AG08396 (cell line): ENCODE measurements at places on chromosomes 16 and 17.
A peak's percentile ranks its signal among the peaks of the same experiment; 100 is the strongest.

DNA sequence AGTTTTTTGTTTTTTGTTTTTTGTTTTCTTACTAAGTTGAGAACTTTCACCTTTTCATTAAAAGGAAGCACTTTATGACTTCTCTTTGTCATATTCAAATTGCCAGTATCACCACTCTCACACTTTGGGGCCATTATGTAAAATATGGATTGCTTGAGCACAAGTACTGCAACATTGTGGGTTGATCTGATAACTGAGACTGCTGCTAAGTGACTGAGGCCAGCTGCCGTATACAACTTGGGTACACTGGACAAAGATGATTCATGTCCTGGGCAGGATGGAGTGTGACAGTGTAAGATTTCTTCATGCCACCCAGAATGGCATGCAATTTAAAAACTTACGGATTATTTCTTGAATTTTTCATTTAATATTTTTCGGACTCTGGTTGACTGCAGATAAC lies 7.8 kb downstream of the TTC19 start:
- DNase-seq, result no peak

- DNase-seq, result no peak
Observed at GRCh38 chr17:32504166-32504990, 17.6 kb downstream of the CDK5R1 start.

DNA sequence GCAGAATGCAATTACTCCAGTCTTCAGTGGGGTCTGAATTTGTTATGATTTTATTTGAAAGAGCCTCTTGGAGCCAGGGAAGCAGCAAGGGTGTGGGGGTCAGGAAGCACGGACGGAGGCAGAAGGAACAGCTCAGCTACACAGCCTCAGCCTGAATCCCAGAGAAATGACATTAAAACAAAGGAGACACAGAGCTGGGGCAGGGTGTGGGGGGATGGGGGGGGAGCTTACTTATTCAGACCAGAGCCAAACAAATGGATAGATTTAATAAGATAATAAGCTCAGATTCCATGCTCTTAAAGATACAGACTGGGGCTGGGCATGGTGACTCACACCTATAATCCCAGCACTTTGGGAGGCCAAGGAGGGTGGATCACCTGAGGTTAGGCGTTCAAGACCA lies 195.3 kb downstream of the ZNF423 start:
- no peak for DNase-seq

GRCh38 chr16:1337486-1337885 lies 4.0 kb downstream of the BAIAP3 start:
- DNase-seq, result no peak

DNA sequence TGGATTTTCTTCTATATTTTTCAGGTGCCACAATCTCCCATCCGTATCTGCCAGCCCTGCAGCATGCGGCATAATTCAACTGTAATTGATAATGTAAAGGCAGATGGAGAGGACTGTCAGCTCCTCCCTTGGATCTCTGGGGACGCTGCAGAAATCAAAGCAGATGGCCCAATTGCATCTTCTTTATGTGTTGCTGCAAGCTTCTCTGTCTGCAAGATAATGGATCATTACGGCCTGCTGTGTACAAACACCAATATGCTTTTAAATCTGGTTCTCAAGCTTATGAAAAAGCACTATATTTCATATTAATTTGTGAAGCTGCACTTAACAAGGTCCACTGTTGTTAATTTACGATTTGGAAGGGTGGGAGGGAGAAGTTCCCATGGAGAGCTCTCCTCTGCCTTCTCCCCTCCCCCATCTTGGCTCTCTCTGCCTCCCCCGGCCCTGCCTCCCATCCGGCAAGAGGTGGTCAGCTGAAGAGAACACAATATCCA lies 607.5 kb downstream of the TOX3 start:
- no peak for DNase-seq

DNA sequence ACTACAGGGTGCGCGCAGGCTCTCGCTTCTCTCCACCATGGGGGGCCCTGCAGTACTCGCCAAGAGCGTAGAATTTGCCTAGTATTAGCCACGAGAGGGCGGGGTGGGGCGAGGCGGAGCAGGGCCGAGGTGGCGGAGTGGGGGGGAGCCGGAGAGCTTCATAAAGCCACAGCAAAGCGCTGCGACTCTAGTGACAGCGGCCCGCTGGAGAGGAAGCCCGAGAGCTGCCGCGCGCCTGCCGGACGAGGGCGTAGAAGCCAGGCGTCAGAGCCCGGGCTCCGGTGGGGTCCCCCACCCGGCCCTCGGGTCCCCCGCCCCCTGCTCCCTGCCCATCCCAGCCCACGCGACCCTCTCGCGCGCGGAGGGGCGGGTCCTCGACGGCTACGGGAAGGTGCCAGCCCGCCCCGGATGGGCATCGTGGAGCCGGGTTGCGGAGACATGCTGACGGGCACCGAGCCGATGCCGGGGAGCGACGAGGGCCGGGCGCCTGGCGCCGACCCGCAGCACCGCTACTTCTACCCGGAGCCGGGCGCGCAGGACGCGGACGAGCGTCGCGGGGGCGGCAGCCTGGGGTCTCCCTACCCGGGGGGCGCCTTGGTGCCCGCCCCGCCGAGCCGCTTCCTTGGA lies at the start of gene TBX21:
TBX21 (plus strand) TSS at position 190 of the 627 bp plus-strand sequence; CDS start at position 409, 219 bp downstream.
- peak; percentile 51 for DNase-seq

GRCh38 chr16:62755938-62756337 lies 719.7 kb upstream of the CDH8 start:
- DNase-seq, result no peak

DNA sequence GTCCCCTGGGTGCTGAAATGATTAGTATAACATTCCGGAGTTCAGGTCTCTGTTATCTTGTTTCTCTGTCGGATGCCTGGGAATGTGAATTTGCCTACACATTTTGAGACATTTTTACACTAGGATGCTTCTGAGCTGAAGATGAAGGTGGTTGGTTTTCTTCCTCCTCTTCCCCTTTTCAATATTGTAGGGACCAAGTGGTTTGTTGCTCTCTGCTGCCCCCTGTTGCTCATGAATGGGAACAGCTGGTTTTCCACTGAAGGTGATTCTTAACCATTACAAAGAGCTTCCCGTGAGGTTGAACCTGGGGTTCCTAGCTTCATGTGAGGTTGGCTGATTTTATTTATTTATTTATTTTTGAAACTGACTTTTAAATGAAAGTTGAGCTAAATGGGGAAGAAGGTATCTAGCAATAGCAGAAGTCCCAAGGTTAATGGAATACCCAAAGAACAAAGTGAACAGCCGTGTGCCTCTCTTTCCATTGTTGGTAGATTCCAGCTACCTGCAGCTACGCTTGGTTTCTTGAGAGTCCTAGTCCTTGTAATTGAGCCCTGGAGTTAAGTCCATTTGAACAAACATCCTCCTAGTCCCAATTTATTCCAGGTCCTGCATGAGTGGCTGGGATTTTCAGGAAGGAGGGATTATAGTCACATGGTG lies 983.9 kb upstream of the EEF2KMT start:
- DNase-seq, result no peak

DNA sequence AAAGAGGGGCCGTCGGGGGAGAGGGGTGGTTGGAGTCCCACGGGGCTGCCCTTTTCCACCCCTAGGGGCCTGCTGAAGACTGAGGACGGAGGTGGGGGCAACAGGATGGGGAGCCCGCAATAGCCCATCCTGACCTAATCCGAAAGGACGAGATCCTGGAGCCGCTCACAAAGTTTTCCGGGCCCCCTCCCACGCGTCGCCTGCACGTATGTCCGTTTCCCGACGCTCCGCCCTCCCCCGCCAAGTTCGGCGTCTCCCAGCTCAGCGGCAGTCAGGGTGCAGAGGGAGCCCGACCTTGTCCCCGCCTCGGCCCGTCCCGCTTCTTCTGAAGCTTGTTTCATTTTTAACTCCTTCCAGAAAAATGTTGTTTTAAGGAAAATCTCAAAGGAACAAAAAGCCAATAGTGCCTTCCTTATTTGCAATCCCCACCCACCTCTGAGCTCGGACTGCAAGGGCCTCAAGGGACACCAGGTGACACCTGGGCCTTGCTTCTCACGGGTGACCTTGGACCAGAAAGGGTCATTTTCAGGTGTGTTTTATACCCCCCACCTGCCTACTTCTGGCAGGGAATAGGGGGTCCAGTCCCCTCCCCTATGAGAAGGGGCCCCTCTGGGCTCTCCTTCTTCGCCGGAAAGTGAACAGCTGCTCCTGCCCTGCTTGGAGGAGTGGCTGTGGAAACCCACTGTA lies 3.4 kb upstream of the ZNF423 start:
- DNase-seq, result no peak

GRCh38 chr17:31629696-31630470 lies 229.2 kb downstream of the COPRS start:
- peak; percentile 48 for DNase-seq

GRCh38 chr16:54437401-54437800 lies 150.8 kb upstream of the IRX3 start:
- no peak for DNase-seq

DNA sequence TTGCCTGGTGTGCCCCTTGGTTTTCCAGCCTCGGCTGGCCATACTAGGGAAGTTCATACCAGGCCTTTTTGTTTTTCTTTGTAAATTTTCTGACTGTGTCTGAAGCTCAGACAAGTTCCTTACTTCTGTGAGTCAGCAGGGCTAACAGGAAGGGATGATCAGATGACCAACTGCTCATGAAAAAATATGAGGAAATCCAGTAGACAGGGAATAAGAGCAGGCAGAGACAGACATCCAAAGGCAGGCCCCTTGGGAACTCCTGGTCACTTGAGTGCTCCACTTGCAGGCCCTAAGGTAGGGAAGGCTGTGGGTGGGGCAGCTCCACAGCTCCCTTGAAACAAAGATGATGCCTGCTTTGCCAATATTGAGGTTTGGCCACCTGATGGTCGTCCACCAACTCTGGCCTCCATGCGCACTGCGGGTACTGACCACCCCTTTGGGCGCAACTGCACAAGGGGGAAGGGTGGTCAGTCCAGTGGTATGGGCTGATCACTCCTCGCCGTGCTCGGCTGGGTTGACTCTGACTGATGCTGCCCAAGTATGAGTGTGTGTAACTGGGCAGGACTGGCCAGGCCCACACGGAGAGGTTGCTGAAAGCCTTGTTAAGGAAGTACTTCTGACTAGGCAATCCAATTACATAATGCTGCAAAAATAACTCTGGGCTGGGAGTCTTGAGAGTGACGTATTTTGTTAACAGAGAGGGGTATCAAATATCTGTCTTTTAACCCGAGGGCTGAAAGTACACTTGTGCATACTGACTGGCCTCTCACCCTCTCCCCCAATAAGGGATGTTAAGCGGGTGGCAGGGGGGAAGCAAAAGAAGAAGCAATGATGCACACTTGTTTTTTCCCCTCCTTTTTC lies 20.8 kb upstream of the ZFHX3 start:
- peak; percentile 84 for DNase-seq

- DNase-seq, result no peak
Observed at GRCh38 chr16:86668136-86668910, 90.0 kb downstream of the FOXL1 start.

GRCh38 chr17:33521784-33522183 lies 228.7 kb upstream of the ASIC2 start:
- DNase-seq, result no peak

DNA sequence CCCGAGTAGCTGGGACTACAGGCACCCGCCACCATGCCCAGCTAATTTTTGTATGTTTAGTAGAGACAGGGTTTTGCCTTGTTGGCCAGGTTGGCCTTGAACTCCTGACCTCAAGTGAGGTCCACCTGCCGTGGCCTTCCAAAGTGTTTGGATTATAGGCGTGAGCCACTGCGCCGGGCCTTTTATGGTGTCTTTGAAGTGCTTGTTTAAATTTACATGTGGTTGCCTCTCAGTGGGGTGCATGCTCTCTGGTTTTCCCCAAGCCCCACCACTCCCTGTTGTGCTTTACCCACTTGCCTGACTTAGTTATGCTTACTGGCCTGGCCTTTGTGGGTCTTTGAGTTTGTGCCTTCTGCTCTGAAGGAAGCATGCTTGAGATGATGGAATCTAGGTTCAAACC lies 132.0 kb downstream of the PRKCB start:
- DNase-seq, result no peak

DNA sequence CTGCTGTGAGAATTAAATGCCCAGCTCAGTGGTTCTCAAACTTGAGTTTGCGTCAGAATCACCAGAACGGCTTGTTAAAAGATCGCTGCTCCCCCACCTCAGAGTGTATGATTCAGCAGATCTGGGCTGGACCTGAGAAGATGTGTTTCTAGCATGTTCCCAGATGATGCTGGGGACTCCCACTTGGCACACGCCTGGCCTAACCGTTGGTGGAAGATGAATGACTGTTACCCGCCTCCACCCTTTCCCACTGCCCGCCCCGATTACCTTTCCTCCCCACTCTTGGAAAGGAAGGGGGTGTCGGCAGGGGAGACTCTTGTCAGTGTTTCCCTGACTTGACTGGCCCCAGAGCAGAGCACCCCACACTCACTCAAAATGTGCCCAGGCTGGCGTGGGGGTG lies 29.3 kb upstream of the ABCC3 start:
- DNase-seq, result no peak

GRCh38 chr16:23509782-23510163 lies 521 bp downstream of the GGA2 start:
- peak; percentile 31 for DNase-seq

DNA sequence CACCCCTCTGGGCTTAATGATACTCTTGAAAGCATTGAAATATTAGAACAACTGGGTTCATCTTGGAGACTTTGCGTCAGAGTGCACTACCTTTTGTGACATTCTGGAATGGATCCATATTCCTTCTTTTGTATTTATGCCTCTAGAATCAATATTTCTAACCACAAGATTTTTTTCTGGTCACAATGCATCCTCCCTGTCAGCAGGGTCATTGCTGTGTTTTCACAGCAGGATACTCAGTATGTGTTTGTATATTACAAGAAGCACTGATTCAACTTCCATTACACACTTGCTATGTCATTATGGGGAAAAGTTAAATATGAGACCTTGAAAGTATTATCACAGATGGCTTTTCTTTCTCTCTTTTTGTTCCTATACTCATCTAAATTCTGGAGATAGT lies 370.0 kb downstream of the HS3ST3B1 start:
- DNase-seq, result no peak

DNA sequence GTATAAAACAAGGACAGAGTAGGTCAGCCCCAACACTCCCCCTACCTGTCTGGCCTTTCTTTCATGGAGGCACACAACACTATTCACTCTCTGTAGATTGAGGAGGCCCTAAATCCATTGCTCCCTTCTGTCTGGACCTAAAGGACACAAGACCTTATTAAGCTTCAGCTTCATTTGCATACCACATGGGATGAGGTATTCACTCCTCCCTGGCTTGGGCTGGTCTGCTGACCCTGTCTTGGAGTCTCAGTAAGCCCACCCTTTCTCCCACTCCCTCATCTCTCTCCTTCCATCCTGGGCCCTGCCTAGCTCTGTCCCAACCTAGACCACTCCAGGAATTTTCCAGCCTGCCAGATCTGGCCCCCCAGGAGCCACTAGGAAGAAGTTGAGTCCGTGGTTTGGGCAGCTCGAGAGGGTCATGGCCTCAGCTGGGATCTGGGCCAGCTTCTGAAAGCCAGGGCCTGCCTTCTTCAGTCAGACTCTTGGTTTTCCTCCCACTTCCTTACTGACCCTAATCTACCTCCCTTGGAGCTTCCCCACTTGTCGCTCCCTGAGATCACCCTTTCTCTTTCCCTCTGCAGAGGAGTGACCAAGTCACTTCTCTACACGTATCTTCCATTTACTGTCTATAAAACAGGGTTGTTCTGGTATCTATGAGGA lies 6.5 kb upstream of the LLGL1 start:
- DNase-seq, result no peak

GRCh38 chr17:41617698-41618097 lies 5.1 kb upstream of the KRT16 start:
- DNase-seq, result no peak

GRCh38 chr17:39143552-39144093 lies 7.8 kb downstream of the PLXDC1 start:
- no peak for DNase-seq
